GM23338 (cell line): ENCODE measurements at places on chromosomes 5 and 9. TPM values are rescaled to one million over a fixed set of nuclear protein-coding genes. Genes with fewer than 3 reads are reported as not detected.

DNA sequence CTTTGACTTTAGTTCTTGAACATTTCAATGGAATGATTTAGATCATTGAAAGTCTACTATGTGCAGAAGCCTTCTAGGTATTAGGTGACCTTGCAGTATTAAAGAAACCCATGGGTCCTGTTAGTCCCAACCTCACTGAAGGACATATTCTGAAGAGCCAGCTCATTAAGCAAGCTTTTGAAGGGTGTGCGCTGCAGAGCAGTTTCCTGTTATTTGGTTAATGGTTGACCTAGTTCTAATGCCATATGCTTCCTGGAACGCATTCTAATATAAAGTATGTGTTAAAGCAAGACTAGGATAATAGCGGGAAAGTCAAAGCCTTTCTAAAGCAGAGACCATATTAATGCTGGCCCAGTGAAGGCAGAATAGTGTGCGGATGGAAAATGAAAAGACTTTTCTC, 20.1 kb downstream of the ZNF462 start:
- no peaks in the 10 kb centered on the region; the same call in 1 of the 2 replicates for H3K36me3 ChIP-seq
- no peak for DNase-seq
- H3K27me3 ChIP-seq, result no peaks in the 10 kb centered on the region
- peaks cover 62% of the 10 kb centered on the region for H3K4me1 ChIP-seq

- H3K36me3 ChIP-seq, result peaks cover 66% of the 10 kb centered on the region
- H3K27ac ChIP-seq, result no peak overlapping the region
- no peaks in the 10 kb centered on the region for H3K4me1 ChIP-seq
- no peak overlapping the region for H3K4me3 ChIP-seq
Measured at GRCh38 chr9:131490514-131490913, 12.2 kb upstream of the POMT1 start.

Gene LCN2
- 0.27 TPM in 1 of 2 replicates, not detected in the other for total RNA-seq

Gene TXNDC8
- total RNA-seq, result not detected in 2 replicates

Gene PCDHB7
- 0.39 and 1.0 TPM in 2 replicates for total RNA-seq

Gene CORO2A
- 26.9 and 27.6 TPM in 2 replicates for total RNA-seq
